ENCODE measurements at places on chromosomes 7 and 10.
A peak's percentile ranks its signal among the peaks of the same experiment; 100 is the strongest.

- no peak for DNase-seq
Measured at GRCh38 chr7:42617071-42617765, 294.7 kb downstream of the C7orf25 start.

DNA sequence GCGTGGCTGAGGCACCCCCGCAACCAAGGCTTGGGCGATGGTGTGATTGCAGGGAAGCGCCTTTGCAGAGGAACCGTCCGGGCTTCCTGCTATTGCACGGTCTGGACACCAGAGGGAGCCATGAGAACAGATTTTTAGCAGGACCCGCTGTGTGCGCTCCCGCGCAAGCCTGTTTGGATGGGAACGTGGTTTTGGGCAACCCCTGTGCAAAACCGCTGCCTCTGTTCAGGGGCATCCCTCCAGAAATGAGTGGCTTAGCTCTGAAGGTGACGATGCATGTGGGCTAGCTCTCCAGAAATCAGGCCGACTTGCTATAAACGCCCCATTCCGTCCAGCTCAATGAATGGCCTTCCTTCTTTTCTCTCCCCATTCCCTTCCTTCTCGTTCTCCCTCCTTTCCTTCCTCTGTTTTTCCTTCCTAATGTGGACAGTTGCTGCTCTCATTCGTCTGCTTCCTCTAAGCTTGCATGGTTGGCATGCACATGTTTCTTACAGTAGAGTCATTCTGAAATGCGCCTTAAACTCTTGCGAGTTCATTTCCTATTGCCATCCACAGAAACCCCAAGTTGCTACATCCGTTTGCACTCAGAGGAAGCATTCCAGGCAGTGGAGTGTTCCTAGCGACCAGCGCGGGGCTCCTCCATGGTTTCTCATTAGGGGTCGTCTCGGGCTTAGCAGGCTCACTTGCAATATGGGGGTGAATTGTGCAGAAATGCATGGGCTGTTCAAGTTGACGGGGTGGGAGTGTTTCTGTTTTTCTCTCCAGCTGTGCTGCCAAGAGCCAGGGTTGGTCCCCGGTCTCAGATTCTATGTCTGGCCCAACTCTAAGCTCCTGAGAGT lies 302.5 kb upstream of the GALNT17 start:
- DNase-seq: peak; percentile 68

DNA sequence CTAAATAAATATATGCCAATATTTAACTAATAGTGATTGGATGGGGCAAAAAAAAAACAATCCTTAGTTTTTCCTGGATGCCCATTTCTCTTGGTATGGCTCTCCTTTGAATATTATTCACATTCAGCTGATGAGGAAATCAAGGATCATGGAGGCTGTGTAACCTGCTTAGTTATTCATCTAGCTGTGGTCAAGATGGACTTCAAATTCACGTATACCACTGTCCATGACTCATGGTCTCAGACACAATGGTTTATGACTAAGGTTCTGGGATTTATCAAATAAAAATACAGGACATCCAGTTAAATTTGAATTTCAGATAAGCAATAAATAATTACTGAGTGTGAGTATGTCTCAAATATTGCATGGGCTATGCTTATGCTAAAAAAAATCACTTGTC lies 191.5 kb upstream of the CELF2 start:
- DNase-seq: no peak

DNA sequence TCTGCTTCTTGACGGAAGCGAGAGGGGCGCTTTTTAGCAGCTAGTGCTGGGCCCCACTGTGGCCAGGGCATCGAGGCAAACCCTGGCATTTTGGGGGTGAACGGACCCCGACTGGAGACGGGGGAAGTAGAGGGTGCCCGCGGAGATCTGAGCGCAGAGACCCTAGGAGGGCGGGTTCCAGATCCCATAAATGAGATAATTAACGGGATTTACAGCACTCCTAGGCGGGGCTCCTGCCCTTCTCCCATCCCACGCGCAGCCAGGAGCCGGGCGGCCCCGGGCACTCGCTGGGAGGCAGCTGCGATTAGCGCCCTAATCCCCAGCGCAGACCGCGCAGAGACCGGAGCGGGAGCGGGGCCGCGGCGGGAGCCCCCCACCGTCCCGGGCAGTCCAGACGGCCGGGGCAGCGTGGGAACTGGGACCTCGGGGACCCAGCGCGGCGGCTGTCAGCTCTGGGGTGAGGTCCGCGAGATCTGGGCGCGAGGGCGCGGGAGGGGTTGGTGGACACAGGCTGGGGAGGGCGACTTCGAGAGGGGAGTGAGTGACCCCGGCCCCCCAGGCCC lies 735 bp downstream of the JCAD start:
- no peak for DNase-seq

- DNase-seq: no peak
Measured at GRCh38 chr10:48786606-48787282, 102.1 kb downstream of the WDFY4 start.

Data from NCI-H748 treated with DMSO at 0.1 percent for 48 hours (cell line).